GM12864 (cell line): ENCODE measurements at places on chromosomes 1 and 21.

GRCh38 chr1:27726173-27727044, 648 bp downstream of the FAM76A start:
- DNase-seq = peak; percentile 4

GRCh38 chr1:40794974-40795715, 11.6 kb downstream of the KCNQ4 start:
- no peak for DNase-seq

- DNase-seq = no peak
Observed at GRCh38 chr21:23949493-23949892, 1657.8 kb downstream of the MRPL39 start.

DNA sequence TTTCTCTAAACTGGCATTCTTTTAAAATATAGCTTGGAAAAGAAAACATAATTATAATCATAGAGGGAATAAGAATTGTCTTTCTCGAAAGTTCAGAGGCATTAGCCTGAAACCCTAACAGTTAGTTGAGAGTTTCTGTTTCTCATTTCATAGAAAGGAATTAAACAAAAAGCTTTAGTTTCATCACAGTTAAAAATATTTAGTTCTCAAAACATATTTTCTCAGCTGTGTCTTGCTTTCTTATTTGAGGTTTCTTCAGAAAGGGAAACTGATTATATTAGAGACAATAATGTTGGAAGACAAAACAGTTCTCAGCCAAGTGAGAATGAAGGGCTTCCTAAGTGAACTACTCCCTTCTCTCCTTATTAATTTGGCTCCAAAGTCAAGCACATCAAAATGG, 75.4 kb upstream of the C1orf105 start:
- no peak for DNase-seq

- DNase-seq = no peak
Observed at GRCh38 chr1:196114193-196114592, 494.0 kb downstream of the KCNT2 start.

DNA sequence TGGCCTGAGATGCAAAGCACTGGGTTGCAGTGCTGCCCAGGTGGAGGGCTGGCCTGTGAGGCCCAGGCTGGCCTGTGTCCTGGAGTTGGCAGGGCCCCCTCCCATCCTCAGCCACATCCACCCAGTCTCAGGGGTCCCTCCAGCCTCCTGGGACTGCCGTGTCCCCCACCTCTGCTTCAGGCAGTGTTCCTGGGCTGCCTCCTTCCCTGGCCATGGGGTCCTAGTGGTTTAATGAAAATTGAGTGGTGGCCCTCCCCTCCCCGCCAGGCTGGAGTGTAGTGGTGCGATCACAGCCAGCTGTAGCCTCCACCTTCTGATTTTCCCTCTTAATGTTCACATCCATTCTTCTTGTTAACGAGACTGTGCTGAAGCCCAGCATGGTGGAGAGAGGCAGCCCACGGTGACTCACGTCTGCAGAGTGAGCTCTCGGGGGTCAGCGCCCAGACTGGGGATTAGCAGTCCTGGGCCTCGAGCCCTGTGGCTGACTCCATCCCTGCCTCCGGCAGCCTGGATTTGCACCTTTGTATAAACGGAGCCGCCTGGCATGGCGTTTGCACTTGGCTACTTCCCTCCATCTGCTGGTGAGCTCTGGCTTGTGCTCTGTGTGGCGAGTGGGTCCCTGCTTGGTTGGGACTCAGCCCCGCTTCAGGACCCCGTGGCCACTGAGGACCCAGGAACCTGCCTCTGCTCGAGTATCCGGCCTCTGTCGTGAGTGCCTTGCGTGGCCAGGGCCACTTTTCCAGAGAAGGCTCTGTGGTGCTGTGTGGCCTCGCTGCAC, 6.9 kb downstream of the MIB2 start:
- no peak for DNase-seq

DNA sequence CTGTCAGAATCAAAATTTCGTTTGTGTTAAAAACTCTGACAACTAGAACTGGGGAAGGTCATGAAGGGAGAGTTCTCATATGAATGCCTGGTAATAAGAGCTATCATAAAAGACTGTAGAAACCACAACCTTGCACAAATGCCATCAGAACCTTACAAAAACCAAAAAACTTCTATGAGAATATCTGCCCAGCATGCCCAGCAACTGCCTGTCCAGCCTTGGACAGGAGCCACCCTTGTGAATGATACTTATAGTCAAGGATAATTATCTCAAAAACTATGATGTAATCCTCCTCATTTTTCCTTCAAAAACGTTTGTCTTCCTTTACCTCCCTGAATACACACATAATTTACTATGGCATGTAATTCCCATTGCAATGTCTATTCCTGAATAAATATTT, 53.4 kb upstream of the C1orf185 start:
- DNase-seq = no peak

- no peak for DNase-seq
Observed at GRCh38 chr1:107243461-107243860, 102.6 kb downstream of the NTNG1 start.

DNA sequence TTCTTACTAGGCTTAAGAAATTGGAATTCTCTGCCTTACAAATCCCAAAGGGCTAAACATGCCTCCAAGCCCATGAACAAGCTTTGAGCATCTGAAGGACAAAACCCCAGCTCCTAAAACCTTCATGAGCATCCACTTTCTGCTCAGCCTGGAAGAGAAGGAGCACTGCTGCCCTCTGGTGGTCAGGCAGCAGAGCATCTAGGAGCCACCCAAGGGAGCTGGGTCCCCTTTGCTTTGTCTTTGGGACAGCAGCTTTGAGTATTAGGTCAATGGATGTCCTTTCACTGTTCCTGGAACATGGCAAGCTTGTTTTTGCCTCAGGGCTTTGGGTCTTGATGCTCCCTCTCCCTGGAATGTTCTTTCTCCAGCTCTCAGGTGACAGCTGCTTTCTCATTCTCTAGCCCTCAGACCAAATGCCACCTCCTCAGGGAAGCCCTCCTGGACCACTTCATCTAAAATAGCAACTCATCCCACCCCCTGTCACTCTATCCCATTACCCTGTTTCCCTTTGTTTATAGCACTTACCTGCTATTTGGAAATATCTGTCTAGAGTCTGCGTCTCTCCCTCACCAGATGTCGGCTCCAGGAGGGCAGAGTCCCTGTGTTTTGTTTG, 25.7 kb downstream of the RAB7B start:
- peak; percentile 47 for DNase-seq

- no peak for DNase-seq
Observed at GRCh38 chr1:85151446-85151845, 49.4 kb downstream of the SYDE2 start.

DNA sequence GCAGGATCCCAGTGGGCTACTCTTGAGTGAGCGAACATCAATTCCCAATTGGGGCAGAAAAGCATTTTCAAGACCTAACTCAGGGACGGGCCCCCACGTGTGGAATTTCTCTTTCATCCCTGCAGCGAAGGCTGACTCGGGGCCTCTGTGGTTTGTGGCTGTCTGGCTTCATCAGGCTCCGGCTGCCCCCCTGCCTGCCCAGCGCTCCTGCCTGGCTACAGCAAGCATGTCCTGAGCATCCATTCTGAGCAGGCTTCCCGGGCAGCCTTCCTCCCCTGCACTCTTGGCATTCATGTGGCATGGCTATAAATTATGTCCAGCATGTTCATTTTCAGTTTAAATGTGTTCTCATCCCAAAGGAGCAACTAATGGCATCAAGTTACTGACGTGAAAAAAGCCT, 588.1 kb downstream of the KIF26B start:
- no peak for DNase-seq
